ENCODE measurements at places on chromosomes 12 and 14.
A peak's percentile ranks its signal among the peaks of the same experiment; 100 is the strongest.

- DNase-seq: no peak
These were observed 879.2 kb downstream of the AACS start for GRCh38 chr12:125944446-125944845.

DNA sequence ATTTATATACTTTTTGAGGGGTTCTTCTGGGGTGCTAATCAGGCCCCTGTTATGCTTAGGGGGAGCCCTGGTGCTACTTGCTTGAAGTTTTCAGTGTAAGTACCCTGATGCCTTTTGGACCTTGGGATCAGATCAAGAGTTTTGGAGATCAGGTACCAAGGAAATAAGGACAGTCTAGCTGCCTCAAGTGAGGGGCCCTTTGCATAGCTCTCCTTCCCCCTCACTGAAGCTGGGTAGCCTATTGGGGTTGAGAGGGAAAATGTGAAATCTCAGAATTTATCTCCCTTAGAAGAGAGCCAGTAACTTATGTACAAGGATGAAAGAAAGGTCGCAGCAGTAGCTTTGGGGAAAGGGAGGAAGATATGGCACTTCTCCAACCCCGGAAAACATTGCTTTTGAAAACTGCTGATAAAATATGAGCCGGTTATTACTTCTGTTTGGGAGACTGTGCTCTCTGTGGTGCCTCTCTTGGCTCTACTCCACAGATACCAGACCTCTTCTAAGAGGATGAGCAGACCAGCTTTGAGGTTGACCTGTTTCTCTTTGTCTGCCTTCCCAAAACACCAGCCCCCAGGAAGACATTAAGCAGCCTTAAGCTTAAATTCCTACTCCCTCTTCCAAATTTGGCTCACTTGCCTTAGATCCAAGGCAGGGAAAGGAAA is 8.8 kb upstream of the AMHR2 start:
- no peak for DNase-seq

DNA sequence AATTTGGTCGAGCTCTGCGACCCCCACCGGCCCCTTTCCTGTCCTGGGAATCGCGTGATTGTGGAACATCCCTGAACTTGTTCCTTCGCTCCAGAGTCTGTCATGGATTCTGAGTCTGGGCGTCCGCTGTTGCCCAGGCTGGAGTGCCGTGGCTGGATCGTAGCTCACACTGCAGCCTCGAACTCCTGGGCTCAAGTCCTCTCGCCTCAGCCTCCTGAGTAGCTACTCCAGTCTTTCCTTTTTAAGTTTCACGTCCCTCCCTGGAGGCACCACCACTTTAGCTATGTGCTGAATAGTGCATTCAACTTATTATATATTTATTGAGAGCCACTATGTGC is 698 bp downstream of the ACOT6 start:
- DNase-seq: no peak

DNA sequence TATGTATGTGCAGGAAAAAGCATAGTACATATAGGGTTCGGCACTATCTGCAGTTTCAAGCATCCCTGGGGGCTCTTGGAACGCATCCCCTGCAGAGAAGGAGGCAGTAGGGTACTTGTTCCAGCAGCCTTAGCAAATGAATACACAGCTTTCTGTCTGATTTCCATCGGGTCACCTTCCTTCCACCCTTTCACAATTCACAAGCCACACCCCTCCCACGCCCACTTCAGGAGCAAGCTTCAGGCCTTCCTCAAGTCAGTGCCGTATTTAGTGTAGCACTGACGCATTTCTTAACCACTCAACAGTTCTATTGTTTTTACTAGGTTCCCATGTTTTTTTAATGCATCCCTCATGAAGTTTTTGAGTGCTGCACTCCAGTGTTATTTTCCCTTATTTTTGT is 64.2 kb downstream of the CLMN start:
- DNase-seq: no peak

DNA sequence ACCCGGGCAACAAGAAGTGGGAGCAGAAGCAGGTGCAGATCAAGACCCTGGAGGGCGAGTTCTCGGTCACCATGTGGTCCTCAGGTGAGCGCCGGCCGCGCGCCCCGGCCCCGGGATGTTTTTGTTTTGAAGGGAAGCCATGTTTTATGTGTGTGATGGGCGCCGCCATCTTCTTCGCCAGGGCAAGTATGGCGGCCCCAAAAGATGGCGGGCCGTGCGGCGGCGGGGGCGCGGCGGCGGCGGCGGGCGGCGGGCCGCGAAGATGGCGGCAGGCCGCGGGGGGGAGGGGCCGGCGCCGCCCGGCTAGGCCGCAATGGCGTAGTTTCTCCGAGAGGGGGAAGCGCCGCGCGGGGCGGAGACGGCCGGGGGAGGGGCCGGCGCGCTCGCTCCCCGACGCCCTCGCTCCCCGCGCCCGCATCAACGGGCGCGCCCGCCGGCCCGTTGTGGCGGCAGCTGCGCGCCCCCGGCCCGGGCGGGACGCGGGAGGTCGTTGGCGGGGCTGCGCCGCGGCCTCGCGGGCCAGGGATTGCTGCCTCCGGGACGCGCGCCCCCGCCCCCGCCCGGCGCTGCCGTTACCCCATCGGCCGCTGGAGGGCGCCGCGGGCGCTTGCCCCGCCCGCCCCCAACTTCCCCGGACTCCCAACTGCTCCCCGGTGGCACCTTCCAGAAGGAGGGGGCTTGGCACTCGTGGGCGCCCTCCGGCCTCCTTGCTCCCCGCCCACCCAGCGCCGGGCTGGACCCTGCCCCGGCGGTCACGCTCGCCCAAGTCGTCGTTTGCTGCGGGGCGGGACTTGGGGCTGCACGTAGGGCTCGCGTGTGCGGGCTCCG is 1.1 kb downstream of the YY1 start:
- DNase-seq: peak; percentile 89

GRCh38 chr14:89167705-89168104 is 249.3 kb downstream of the FOXN3 start:
- DNase-seq: no peak

GRCh38 chr14:69260190-69260860 is 367 bp downstream of the GALNT16 start:
- peak; percentile 56 for DNase-seq

GRCh38 chr14:80933282-80933681 is 8.3 kb downstream of the CEP128 start:
- no peak for DNase-seq

- no peak for DNase-seq
These were observed 311.0 kb downstream of the NELL2 start for GRCh38 chr12:44565163-44565562.

GRCh38 chr12:132063491-132063890 is 80.6 kb downstream of the DDX51 start:
- DNase-seq: no peak

DNA sequence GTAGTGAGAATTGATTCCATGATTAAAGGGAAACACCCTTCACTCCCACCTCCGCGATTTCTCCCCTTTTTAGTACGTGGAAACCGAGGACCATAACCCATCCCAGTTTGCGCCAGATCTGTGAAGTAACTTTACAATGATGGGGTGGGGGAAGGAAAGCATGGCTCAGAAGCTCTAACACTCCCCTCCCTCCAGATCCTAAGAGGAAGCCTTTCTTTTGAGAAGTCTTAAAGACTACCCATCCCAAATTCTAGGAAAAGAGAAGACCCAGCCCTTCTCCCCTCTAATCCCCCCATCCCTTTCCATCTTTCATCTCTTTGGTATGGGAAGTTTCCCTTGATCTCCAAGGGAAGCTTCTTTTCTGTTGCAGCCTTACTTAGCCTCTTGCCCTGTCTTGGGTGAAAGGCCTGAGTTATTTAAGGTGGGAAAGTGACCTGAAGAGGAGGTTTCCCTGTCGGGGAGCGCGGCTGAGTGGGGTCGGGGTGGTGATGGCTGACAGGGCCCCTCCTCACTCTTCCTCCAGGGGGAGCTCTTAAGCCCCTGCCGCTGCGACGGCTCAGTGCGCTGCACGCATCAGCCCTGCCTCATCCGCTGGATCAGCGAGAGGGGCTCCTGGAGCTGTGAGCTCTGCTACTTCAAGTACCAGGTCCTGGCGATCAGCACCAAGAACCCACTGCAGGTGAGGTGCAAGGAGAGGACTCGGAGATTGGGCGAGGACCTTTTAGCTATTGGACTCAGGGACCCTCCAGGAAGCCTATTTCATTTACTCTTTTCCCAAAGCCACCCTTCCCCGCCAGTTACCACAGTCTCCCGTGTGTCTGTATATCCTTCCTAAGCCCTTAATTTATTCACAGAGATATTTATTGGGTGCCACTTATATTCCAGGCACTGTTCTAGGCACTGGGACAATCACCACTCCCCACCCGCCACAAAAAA is 1.8 kb downstream of the MARCHF9 start:
- DNase-seq: no peak

GRCh38 chr12:52058631-52059361 is 7.6 kb downstream of the NR4A1 start:
- DNase-seq: no peak

Measured in AG08396 (cell line).